Uterus (tissue), 4 donors: ENCODE measurements at places on chromosomes 12 and 14. TPM values are rescaled to one million over a fixed set of nuclear protein-coding genes. Genes with fewer than 3 reads are reported as not detected.

- DNase-seq = no peak
These were observed 70.1 kb downstream of the PHETA1 start for GRCh38 chr12:111298582-111299436.

GRCh38 chr12:52060498-52061177, 9.1 kb upstream of the ATG101 start:
- DNase-seq = no peak

- DNase-seq = no peak
These were observed 56.5 kb downstream of the SLC38A1 start for GRCh38 chr12:46212108-46212982.

The HOXC12 gene
- not detected for total RNA-seq

The GPD1 gene
- total RNA-seq = not detected

The FOXM1 gene
- total RNA-seq = not detected

GRCh38 chr14:106372870-106373652, 846.7 kb downstream of the TMEM121 start:
- no peak for DNase-seq

The EFS gene
- 30.1 TPM for total RNA-seq

DNA sequence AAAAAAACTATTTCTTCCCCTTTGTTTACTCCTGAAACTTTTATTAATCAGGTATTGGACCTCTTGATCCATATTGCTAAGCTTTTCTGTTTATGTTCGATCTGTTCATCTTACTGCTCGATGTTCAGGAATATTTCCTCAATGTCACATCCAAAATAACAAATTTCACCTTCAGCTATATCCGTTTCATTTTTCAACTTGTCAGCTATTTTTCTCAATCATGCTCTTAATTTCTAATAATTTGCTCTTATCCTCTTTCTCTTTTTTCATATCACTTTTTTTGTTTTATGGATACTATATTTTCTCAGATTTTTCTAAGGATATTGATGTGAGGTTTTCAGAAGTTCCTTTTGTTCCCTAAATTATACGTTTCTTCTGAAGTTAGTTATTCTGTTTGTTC, 29.8 kb downstream of the SLC38A4 start:
- DNase-seq = no peak

GRCh38 chr14:101704140-101704539, 57.4 kb upstream of the PPP2R5C start:
- no peak for DNase-seq

GRCh38 chr14:68668028-68668427, 124.8 kb downstream of the ZFP36L1 start:
- DNase-seq = no peak

The GXYLT1 gene
- total RNA-seq = 12.9 TPM

DNA sequence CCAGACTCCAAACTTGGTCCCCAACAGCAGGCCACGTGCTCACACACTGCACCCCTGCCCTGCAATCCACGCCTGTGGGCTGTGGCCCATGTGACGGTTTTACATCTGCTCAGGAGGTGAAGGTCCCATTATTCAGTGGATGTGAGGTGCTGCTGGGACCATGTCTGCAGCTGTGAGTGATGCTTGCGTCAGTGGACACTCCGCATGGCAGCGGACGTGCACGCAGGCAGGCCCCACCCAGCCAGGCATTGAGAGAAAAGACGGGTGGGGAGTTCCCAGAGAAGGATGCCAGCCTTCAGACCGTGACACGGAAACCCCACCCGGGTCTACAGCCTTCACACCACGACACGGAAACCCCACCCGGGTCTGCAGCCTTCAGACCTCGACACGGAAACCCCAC, 67.6 kb downstream of the NOC4L start:
- DNase-seq = no peak

DNA sequence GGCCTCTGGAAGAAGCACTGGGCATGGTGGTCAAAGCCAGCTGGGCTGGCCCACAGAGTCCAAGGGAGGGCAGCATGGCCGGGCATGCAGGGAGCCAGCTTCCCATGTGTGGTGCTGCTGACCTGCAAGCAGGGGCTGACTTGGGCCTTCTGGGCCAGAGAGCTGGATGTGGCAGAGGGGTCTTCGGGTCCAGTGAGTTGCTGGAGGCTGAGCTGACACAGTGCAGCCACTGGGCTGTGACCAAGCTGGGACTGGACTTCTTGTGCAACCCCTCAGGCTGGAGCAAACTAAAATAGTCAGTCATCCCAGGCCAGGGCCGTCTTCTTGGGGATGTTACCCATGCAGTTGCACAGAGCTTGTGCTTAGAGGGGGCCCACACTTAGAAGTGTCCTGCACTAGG, 7.3 kb upstream of the RIN3 start:
- DNase-seq = no peak

DNA sequence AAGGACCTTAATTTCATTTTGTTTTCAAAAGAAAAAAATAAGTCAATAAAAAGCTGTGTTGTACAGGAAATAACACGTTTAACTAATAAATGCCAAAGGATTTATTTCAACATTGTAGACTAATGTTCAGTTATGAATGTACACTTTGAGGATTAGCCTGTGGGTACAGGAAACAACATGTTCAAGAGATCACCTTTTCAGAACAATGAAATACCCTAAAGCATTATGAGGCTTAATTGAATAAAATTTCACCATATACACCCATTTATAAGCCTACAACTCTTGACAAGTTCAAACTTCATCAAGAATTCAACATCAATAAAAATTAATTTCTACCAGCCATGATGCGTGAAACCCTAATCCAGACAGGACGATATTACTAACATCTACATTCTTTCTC, 56.6 kb upstream of the SLC6A15 start:
- no peak for DNase-seq

GRCh38 chr12:130398100-130398848, 60.6 kb downstream of the PIWIL1 start:
- DNase-seq = no peak

DNA sequence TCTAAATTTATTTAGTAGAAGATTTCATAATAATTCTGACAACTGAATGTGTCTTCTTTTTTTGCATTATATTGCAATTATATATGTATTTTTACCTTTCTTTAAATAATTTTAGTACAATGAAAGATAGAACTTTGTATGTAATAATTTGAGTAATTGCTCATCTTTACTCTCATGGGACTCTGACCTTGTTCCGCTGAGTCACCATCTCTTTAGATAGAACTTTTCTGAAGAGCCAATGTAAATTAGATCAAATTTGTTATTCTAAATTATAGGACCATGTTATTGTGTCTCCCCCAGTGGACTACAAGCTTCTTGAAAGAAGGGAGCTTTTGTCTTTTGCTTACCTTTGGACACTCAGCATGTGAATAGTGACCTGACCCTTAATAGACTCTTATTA, 96.1 kb downstream of the TRHDE start:
- DNase-seq = no peak

- no peak for DNase-seq
These were observed 402.9 kb downstream of the ZFP36L1 start for GRCh38 chr14:68389943-68390342.

DNA sequence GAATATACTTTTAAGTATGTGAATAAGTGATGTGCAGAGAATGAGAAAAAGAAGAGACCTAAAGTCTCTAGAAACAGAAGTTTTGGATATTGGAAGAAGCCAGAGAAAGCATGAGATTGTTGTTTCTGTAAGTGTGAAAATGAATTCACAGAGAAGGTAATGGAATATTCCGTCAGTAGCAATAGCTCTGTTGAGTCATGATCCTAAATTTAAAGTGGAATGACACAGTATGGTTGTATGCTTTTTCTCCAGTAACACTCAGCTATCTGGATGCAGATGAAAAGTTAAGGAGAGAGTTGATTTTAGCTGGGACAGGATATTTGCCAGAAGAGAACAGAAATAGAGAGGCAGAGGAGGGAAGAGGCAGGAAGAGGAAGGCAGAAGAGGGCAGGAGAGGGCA, 1166.3 kb downstream of the GALC start:
- DNase-seq = no peak

The SLC6A13 gene
- not detected for total RNA-seq

DNA sequence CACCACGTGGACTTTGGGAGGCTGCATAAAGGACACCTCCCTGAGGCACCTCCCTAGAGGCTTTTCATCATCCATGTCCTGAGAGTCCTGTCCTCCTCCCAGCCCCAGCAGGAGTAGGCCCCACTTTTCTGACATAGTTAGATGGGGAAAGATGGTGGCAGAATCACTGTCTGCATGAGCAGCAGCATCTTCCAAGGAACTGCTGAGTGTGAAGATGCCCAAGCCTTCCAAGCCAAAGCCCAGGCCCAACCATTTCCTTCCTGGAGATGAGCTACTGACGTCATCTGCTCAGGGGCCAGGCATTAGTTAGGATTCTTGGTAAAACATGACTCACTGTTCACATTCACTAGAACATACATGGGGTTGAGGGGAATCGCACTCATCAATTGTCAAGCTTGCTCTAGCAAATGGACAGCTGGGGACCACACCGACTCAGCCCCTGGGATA, 37.3 kb downstream of the VDR start:
- no peak for DNase-seq

The PTGDR gene
- total RNA-seq = 0.26 TPM

DNA sequence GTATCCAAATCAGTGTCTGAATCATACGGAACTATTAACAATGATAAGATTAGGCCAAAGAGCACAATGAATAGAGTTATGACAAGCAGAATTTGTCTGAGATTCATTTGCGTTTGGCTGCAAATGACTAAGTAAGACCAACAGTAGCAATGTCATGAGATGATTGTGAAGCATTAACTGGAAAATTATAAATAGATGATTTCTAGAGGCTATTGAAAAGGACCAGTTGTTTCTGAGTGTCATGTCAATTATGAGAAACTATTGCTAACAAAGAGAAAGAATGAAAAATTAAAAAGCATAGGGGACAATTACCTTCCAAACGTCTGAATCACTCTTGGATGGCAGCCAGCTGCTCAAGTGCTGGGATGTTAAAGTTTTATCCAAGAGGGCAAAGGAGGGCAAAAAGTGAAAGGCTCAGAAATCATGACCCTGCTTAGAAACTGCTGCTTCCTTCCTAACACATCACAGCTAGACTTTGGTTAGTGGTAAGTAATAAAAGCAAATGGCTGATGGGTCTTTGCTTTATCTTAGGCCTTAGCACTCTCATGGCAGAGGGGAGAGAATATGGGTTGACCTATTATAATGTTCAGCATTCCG, 89.0 kb downstream of the AKAP6 start:
- no peak for DNase-seq

The RD3L gene
- total RNA-seq = not detected

GRCh38 chr14:57493467-57494181, at the start of gene CCDC198:
CCDC198 (minus strand) TSS chr14:57493857; CDS start chr14:57493715, 142 bp downstream.
- no peak for DNase-seq

GRCh38 chr12:107845980-107846659, 71.6 kb downstream of the ASCL4 start:
- no peak for DNase-seq

The NTF3 gene
- total RNA-seq = not detected

The CNTN1 gene
- 15.9 TPM for total RNA-seq

DNA sequence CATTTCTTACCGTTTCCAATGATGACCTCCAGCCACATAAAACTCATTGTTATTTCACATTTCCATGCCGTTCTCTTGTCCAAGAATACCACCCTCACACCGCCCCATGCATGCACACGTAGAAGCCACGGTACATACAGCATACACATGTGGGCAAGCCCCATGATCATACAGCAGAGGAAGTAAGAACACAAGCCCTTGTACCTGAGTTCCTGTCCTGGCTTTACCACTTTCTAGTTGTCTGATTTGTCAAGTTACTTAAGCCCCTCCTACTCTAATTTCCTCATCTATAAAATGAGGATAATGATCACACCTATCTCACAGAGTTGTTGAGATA, 59.9 kb downstream of the DUSP16 start:
- DNase-seq = no peak

The RPL10L gene
- not detected for total RNA-seq

The RHOJ gene
- 13.6 TPM for total RNA-seq

- DNase-seq = no peak
These were observed 538.2 kb upstream of the TBX3 start for GRCh38 chr12:115222220-115222619.

GRCh38 chr14:74507085-74507484, 13.5 kb downstream of the ISCA2 start:
- no peak for DNase-seq

The BATF gene
- total RNA-seq = 6.4 TPM

GRCh38 chr14:81974543-81974942, 440.9 kb upstream of the SEL1L start:
- DNase-seq = no peak

The PWP1 gene
- total RNA-seq = 76.3 TPM

DNA sequence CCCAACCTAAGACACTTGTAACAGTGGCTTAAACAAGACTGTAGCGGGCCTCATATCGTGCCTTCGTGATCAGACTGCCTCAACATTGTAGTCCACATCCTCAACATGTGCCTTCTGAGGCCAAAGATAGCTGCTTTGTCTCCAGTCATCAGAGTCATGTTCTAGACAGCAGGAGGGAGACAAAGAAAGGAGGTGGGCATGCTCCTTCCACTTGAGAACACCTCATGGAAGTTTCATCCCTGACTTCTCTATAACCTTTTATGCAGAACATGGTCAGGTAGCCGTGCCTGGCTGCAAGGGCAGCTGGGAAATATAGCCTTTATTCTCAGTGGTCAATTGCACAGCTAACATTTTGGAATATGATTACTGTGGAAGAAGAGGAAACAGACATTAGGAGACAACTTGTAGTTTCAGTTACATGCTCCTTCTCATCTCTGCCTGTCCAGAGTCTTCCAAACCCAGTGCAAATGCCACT, 25.3 kb upstream of the DHRS2 start:
- DNase-seq = no peak

The CEBPE gene
- not detected for total RNA-seq
